Activated CD4-positive, CD25-positive, alpha-beta regulatory T cell (primary cell): ENCODE measurements at places on chromosomes 12 and 14.
A peak's percentile ranks its signal among the peaks of the same experiment; 100 is the strongest.

DNA sequence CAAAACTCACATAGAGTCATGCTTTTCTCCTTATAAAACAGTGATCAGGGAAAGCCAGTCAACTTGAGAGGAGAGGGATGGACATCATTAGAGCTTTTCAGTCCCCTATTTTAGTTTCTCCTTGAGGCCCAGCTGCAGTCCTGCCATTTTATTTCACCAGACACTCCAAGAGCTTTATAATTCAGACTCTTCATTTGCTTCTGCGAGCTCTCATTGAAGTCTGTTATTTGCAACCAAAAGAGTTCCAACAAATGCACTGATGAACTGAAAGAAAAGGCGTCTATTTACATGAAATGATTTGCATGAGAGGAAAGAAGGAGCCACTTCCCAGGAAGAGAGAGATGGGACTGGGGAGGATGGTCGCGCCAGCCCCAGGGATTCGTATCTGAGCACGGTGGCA lies 86.8 kb downstream of the NDUFA12 start:
- DNase-seq, result no peak

- no peak for DNase-seq
These were observed 288.0 kb downstream of the ERC1 start for GRCh38 chr12:1279050-1279449.

GRCh38 chr12:84661786-84662185 lies 250.8 kb downstream of the SLC6A15 start:
- DNase-seq, result no peak

DNA sequence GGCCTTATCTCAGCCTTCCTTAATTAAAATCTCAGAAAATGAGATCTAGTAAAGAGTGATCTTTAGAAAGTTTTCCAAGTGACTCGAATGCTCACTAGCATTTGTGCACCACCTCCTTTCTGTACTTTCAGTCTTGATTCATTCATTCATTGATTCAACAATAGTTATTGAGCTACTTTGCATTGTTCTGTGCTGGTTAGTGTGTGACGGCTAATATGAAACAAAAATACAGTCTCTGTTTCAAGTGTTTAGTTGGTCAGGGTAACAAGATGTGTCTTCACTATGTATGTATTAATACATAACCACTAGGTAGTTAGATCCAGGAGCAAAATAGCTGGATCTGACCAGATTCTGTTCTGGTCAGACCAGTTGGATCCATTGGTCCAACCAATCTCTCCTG lies 100.9 kb downstream of the FAR2 start:
- no peak for DNase-seq

- DNase-seq, result no peak
These were observed 767.3 kb upstream of the TBX3 start for GRCh38 chr12:115451151-115451779.

- no peak for DNase-seq
These were observed 142.5 kb upstream of the LMNTD1 start for GRCh38 chr12:25695574-25695973.

DNA sequence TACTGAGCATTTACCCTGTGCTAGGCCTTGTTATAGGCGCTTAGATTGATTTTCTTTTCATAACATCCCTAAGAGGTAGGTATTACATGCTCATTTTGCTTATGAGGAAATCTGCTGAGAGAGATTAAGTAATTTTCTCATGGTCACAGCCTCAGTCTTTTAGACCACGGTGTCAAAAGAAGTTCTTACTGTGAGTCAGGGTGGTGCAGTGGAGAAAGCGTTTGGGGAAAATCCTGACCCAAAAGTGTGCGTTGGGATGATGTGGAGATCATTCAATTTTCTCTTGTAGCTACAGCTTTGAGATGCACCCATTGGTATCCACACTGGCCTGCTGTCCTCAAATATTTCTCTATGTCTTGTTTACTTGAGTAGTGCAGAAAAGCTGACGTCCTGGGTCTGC lies 8.2 kb downstream of the ANG start:
- no peak for DNase-seq

GRCh38 chr14:106309423-106309822 lies 783.0 kb downstream of the TMEM121 start:
- no peak for DNase-seq

DNA sequence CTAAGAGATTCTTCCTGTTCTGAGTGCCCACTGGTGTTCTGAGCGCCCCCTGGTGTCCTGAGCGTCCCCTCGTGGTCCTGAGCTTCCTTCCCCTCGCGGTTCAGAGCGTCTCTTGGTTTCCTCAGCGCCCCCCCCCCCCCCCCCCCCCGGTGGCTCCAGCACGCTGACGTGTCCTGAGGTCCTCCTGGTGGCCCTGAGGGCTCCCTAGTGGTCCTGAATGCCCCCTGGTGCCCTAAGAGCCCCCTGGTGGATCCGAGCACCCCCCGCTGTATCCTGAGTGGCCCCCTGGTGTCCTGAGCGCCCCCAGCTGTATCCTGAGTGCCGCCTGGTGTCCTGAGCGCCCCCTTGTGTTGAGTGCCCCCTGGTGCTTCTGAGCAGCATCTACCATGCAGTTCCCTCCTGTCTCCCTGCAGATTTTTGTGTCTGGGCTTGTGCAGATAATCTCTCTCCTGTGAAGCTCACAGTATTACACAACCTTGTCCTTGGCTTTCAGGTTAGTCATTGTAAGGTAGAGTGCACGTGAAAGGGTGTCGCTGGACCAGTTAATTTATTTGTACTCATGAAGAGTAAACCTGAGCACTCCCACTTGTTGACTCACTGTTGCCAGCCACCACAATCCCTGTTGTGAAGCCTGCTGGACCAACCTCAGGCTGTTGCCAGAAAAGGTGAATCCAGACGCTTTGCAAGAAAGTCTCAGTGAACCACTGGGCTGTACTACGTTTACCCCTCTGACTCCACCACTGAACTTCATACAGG lies 1168.4 kb downstream of the TMEM121 start:
- DNase-seq, result peak; percentile 30

GRCh38 chr12:105223352-105223845 lies 12.6 kb downstream of the APPL2 start:
- DNase-seq, result no peak

GRCh38 chr14:90759370-90760077 lies 56.7 kb downstream of the TTC7B start:
- DNase-seq, result no peak

GRCh38 chr12:53652366-53652765 lies 23.5 kb downstream of the ATP5MC2 start:
- DNase-seq, result no peak

DNA sequence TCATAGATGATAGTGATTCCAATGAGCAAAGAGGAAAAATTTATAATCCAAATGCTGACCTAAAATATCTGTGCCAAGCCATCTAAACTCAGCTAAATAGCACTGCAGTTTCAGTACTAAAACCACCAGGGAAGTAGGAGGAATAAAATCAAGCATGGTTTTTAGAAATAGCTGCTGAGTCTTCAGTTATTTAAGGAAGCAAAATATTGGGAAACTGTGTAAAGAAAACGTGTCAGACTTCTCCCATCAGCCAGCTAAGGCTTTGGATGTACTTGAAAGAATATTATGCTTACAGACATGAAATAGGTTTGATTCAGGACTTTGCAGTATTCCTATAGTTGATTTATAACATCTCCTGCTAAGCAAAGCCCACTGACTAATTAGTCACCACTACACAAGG lies 24.7 kb downstream of the CLEC2D start:
- no peak for DNase-seq

- DNase-seq, result no peak
These were observed 1097.3 kb upstream of the FLRT2 start for GRCh38 chr14:84432676-84433075.

- no peak for DNase-seq
These were observed 8.2 kb downstream of the FBXO34 start for GRCh38 chr14:55279384-55279783.

GRCh38 chr14:100140452-100141078 lies 18.9 kb downstream of the DEGS2 start:
- no peak for DNase-seq

- DNase-seq, result no peak
These were observed 5.5 kb downstream of the ERP29 start for GRCh38 chr12:112018571-112019237.

- no peak for DNase-seq
These were observed 31.3 kb upstream of the ZFP36L1 start for GRCh38 chr14:68824207-68824516.

DNA sequence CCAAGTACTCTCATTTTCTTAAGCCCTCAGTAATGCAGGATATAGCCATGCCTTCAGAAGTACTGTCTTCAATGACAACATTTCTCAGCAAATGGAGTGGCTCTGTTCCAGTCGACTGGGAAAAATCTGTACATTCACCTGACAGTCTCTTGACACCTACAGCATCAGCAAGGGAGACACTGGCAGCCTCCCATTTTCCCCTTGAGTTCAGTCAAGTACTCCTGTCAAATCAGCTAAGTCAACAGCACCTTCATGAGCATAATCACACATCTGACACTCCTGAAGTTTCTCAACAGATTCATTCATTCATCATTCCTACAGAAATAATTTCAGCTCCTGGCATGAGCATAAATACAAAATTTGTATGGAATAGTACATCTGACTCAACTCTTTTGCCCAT lies 46.1 kb downstream of the INTS13 start:
- DNase-seq, result no peak

- DNase-seq, result no peak
These were observed 129.1 kb upstream of the TMCC3 start for GRCh38 chr12:94779485-94779884.

DNA sequence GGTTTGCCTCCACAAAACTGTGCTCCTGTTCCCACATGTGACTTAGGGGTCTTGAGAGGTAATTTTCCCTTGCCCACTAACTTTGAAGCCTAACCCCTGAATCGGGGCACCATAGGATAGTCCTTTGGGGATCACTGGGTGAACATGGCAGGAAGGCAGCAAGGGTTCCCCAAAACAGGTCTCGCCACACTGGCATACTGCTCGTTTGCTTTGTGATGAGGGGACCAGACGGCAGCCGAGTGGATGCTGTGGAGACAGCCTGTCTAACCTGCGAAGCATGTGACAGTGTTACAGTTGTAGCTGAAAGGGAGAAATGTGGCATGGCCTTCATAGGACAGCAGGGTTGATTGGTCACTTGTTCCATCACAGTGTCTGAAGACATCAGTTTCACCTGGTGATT lies 42.4 kb downstream of the UBE3B start:
- no peak for DNase-seq

GRCh38 chr12:121534495-121535148 lies 46.2 kb downstream of the KDM2B start:
- no peak for DNase-seq

DNA sequence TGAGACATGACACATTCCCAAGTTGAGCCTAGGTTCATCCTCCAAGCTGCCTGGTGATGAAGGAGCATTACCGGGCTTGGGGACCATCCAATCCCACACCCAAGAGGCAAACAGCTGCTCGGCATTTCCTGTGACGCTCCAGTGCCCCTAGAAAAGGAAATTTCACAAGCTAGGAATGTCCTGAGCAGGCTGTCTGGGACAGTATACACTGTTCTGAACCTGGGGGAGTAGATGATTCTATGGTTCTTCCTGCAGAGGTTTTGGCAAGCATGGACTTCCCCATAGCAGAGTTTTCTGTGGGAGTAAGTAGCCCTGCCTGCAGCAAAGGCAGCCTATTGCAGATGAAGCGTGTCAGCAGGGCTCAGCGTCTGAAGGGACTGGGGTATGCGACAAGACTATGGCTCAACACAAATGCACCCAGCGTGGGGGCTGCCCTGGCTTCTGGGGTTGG lies 47.4 kb upstream of the SRSF5 start:
- no peak for DNase-seq

- no peak for DNase-seq
These were observed 71.1 kb downstream of the PTCSC3 start for GRCh38 chr14:36105401-36105800.

GRCh38 chr12:11794751-11795150 lies 145.3 kb downstream of the ETV6 start:
- no peak for DNase-seq

DNA sequence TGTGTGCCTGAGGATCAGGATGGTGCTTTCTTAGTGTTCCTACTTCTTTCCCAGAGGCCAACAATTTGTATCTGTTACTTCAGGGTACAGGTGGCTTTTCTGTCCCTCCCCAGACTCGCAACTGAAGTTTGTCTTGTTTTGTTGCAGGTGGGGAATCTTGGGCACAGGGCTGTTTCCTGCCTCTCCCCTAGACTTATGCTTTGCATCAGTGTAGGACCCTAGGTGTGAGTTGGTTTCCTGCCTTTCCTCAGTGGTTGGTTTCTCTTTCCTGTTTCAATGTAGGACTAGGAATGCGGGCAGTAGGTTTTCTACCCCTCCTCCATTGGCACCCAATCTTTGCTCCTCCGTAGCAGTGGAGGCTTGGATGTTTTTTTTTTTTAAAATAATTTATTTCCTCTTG lies 87.0 kb downstream of the TRMT5 start:
- no peak for DNase-seq

DNA sequence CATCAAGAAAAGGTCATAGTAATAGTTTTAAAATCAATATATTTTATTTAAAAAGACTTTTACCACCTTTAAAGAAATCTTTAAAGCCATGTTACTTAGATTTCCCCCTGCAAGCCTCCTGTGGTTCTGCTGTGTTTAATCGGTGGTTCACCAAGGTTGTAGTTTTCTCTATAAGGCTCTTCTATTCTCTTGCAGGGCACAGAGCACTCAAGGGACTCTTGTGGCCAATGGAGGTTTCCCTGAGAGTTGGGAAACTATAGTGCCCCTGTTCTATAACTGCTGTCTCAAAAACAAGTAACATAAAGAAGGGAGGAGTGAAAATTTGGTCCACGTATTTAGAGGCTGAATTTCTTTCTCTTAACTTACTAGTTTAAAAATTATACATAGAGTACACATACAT lies 25.0 kb downstream of the DACT1 start:
- no peak for DNase-seq

GRCh38 chr12:51082561-51083125 lies 753 bp downstream of the CSRNP2 start:
- DNase-seq, result no peak

GRCh38 chr14:59091976-59092375 lies 96.5 kb upstream of the DAAM1 start:
- no peak for DNase-seq
